ENCODE measurements at places on chromosomes 16 and 17. TPM values are rescaled to one million over a fixed set of nuclear protein-coding genes. Genes with fewer than 3 reads are reported as not detected.

KRTAP4-3 gene
- not detected for total RNA-seq

KRT40 gene
- total RNA-seq, result not detected

SLC4A1 gene
- 0.33 TPM for total RNA-seq

KRTAP9-2 gene
- not detected for total RNA-seq

CDC42EP4 gene
- 112 TPM for total RNA-seq

Data from breast epithelium (tissue), 4 donors.